ENCODE measurements at places on chromosomes 16 and 17.

- DNase-seq = no peak
Measured at GRCh38 chr16:88790312-88791211, 5.5 kb upstream of the PIEZO1 start.

DNA sequence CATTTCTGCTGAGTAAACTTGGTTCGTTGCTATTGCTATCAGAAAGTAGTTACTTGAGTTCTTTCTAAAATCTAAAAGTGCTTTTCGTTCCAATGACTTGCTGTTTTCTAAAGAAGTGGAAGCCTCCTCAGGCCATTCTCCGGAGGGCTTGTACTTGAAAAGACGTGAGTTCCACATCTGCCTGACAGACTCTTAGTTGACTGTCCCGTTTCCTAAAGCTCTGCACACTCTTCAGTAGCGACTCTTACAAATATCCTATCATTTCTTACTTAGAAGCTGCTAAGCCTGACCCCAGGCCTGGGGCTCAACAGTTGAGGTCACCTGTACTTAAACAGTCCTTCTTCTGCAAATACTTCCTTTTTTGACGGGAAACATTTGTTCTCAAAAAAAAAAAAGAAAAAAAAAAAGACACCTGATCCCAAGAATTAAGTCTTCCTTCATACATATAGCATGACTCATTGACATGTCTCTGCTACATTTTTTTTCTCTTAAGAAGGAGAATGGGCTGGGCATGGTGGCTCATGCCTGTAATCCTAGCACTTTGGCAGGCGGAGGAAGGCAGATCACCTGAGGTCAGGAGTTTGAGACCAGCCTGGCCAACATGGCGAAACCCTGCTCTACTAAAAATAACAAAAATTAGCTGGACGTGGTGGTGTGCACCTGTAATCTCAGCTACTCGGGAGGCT lies 61.5 kb downstream of the DHRS7C start:
- DNase-seq = no peak

DNA sequence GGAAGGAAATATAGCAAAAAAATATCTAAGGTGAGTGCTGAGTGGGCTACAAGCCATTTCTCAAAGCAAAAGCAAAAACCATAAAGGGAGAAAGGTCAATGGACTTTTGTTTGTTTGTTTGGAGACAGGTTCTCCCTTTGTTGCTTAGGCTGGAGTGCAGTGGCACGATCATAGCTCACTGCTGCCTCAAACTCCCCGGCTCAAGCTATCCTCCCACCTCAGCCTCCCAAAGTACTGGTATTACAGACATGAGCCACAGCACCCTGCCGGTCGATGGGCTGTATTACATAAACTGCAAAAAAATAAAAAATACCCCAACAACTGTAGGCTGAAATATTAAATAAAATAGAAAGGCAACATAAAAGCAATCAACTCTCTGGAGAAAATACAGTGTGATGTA lies 3.5 kb upstream of the RBBP6 start:
- DNase-seq = no peak

DNA sequence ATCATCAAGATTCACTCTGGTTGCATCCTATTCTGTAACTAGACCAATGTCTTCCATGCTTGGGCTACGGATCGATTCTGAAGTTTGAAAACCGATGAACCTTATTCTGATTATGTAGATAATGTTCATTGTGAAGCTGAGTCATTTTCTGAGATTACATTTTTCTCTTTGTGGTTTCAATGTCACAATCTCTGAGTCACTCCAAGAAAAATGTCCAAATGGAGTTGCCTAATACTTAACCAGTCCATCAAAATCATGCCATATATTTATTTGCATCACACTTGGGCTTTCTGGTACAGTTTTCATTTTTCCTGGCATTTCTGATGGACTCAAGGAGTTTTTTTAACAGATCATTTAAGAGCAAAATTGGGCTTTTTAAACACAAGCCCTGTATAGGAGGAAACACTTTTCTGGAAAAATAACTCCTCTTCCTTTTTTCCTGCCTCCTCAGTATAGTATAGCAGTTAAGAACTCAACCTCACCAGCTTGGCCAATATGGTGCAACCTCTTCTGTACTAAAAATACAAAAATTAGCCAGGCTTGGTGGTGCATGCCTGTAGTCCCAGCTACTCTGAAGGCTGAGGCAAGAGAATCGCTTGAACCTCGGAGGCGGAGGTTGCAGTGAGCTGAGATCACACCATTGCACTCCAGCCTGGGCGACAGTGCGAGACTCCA lies 17.5 kb downstream of the CACNG3 start:
- no peak for DNase-seq

- peak; percentile 16 for DNase-seq
Measured at GRCh38 chr17:39634384-39634871, 2.5 kb upstream of the STARD3 start.

DNA sequence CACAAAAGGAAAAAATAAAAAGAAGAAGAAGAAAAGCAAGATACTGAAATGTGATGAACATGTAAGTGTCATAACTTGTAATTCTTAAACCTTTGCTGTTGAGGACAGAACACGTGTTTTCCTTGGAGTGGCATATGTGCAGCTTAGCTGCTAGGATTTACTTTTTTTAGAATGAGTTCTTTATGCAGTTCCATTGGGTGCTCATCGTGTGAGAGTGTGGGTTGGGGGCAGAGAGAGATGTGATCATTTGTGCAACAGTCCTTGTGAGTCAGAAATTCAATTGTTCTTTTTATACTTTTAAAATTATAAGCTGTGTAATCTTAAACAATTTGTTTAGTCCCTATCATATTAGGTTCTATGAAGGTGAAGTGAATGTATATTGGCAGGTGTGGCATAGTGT lies 5.5 kb upstream of the DHRS11 start:
- DNase-seq = no peak

DNA sequence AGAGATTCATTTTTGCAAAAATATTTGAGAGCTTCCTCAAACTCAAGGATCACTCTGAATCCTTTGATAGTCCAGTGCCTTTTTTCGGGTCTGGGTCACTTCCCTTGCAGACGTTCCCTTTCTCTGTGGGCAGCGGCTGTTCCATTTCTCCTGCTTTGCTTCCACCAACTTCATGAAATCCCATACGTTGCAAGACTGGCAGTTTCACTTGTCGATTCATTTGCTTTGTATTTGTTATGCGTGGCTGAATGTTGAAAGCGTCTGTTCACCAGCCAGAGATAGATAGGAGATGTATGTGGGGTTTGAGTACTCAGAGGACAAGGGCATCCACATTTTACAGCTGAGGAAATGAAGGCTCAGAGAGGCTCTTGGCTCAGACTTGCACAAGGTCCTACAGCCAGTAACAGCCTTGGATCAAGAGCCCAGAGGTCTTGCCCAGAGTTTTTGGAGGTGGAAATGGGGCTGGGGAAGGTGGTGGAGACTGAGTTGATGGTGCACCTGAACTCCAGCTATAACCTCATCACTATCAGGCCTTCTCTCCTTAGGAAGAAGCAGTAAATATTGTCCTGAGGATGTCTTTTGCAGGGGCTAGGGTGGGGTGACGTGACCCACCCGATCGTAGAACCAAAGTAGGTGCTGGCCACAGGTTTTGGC lies 1.3 kb upstream of the CCDC102A start:
- DNase-seq = no peak

GRCh38 chr17:18045691-18046350 lies 6.6 kb downstream of the GID4 start:
- no peak for DNase-seq

- DNase-seq = no peak
Measured at GRCh38 chr17:68657166-68657565, 56.0 kb upstream of the FAM20A start.

DNA sequence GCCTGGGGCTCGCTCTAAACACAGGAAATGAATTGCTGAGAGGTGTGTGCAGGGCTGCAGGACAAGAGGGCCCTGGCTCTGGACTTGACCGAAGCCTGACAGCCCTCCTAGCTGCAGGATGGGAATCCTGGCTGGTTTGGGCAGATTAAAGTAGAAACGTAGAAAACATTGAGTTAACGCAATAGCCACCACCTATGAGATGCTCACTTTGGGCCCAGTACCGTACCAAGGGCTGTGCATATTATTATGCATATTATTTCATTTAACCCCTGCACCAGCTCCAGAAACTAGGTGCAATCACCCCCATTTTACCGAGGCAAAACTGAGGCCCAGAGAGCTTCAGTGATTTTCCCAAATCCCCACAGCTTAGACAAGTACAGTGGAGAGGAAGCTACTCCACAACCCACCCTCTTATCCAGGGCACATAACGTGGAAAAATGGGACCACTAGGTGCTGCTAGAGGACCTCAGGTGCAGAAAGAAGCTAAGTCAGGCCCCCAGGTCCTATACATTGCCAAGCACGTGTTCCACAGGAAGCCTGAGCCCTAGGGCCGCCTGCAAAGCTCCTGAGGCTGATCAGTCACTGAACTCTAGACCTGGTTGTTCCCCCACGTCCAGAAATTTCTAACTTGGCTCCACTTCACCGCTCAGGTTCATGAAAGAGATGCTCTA lies 79.2 kb downstream of the MYH11 start:
- DNase-seq = peak; percentile 29

- DNase-seq = no peak
Measured at GRCh38 chr16:89466920-89467319, 23.4 kb downstream of the ANKRD11 start.

GRCh38 chr17:49191409-49191916 lies 18.9 kb downstream of the GNGT2 start:
- no peak for DNase-seq

GRCh38 chr17:67944035-67944434 lies 52.2 kb downstream of the C17orf58 start:
- no peak for DNase-seq
